Ureter (tissue), 1 donor: ENCODE measurements at places on chromosomes 4 and X.

DNA sequence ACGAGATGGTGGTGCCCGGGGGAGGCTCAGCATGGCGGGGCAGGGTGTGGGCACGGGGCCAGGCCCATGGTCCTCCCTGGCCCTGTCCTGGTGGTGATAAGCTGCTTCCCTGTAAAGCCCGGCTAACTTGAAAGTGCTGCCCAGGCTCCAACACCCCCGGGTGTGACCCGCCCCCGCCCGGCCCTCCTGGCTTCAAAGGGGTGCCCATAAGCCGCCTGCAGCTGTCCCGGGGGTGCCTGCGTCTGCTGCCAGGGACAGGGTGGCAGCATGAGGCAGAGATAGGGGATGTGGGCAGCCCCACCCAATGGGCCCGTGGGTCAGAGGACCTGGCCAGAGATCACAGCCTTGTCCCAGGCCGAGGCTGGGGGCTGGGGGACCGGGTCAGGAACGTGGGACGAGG is 18.1 kb downstream of the FGFRL1 start:
- DNase-seq, result no peak

DNA sequence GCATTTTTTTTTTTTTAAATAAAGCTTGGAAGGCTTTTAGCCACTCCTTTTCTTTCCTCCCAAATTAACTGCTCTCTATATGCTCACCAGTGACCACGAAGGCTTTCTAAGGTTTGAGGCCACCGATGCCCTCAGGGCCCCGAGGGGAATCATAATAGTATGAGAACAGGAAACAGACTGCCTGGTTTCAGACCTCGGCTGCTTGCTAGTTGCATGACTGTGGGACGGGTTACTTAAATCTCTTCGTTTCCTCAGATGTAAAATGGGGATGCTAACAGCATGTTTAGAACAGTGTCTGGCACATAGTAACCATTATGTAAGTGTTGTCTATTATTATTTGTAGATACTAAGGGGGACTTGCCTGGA is 3.6 kb downstream of the LINC00632 start:
- no peak for DNase-seq

DNA sequence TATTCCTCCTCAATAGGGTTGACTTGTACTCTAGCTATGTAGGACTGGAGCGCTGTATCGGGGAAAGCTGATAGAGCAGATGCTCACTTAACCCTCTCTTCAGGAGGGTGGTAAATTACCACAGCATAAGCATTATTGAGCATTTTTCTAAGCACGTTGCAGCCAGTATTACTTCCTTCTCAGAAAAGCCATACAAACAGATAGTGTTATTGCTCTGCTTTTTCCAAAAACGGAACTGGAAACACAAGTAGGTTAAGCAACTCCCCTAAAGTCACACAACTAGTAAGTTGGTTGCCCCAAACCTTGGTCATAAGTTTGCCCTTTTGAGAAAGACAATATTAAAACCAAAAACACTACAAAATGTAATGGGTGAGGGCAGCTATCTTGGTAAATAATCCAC is 73.9 kb downstream of the REELD1 start:
- DNase-seq, result no peak

DNA sequence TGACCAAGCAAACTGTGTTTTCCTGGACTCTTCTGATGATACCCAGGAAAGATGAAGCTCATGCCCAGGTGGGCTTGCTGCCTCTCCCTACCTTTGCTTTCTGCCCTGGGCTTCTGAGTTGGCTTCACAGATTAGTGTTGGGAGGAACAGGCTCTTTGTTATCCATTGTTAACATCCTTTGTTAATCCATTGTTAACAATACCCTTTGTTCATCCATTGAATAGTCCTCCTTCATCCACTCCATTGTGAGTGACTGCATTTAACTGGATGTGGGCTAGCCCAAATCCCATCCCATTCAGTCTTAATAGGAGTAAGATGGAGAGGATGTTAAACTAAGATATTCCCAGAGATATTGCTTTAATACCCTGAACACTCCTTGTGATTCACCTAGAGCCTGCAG is 199.0 kb upstream of the LNX1 start:
- DNase-seq, result no peak

DNA sequence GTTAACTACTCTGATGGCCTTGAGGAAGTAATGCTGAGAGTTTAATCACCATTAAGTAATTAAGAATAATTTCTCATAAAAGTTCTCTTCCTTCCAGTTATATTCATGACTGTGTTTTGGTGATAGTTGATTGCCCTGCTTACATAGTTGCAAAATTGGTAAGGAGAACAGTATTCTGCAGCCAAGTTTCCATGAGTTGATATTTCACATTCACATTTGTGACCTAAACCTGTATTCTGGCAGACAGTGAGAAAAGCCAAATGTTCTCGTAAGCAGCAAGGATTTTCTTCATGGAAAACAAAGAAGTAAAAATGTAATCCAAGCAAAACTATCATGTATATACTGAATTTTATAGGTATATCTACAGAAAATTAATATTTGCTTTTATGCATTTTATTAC is 187.8 kb upstream of the NUDT6 start:
- no peak for DNase-seq

- DNase-seq, result no peak
Measured at GRCh38 chr4:40333921-40334352, 1.2 kb upstream of the CHRNA9 start.
